ENCODE measurements at places on chromosomes 6 and 20. TPM values are rescaled to one million over a fixed set of nuclear protein-coding genes. Genes with fewer than 3 reads are reported as not detected.
A peak's percentile ranks its signal among the peaks of the same experiment; 100 is the strongest.

KCNQ5 gene
- 4.7 TPM for total RNA-seq

ADGRF5 gene
- 0.07 TPM for total RNA-seq

CST2 gene
- not detected for total RNA-seq

DNA sequence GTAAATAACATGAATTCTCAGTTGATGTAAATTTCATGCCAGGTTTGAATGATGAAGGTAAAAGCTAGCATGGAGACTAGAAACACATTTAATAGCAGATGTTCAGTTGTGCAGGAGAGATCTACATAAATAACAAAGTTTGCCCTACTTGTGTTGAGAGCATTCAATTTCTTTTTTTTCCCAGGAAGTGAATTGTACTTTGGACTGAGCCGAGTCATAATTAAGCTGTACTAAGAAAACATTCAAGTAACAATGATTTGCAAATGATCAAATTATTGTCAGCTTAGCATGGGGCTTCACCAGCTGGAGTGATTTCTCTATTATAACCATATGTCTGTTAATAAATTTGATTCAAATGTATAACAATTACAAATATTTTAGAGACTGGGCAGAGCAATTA, 893.5 kb upstream of the MAP3K7 start:
- no peak for DNase-seq
- no peaks in the 10 kb centered on the region for H3K36me3 ChIP-seq

GRCh38 chr6:104940238-104940892, 16.5 kb upstream of the LIN28B start:
- H3K27me3 ChIP-seq = peaks cover 2% of the 10 kb centered on the region
- no peak for DNase-seq

LTV1 gene
- total RNA-seq = 22.1 TPM

SLC22A1 gene
- 1.1 TPM for total RNA-seq

DNA sequence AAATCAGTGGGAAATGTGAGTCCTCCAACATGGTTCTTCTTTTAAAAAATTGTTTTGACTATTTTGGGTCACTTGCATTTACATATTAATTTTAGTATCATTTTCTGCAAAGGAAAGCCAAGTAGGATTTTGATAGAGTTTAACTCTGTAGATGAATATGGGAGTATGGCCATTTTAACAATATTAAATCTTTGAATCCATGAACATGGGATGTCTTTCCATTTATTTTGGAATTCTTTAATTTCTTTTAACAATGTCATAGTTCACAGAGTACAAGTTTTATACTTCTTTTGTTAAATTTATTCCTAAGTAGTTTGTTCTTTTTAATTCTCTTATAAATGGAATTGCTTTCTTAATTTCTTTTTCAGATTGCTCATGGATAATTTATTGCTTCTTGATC, 56.5 kb upstream of the ARMC2 start:
- no peaks in the 10 kb centered on the region for H3K36me3 ChIP-seq
- H3K27ac ChIP-seq = no peak overlapping the region
- no peaks in the 10 kb centered on the region for H3K4me1 ChIP-seq
- H3K4me3 ChIP-seq = no peak overlapping the region
- no peak for DNase-seq

GRCh38 chr6:17966451-17966850, 21.0 kb downstream of the KIF13A start:
- no peak overlapping the region for H3K27ac ChIP-seq
- no peak for DNase-seq
- peaks cover 11% of the 10 kb centered on the region for H3K27me3 ChIP-seq

- peak overlapping the region; percentile 94 for H3K4me3 ChIP-seq
- peaks cover 35% of the 10 kb centered on the region for H3K4me1 ChIP-seq
- H3K36me3 ChIP-seq = peaks cover 19% of the 10 kb centered on the region
- peak; percentile 47 for DNase-seq
- peak overlapping the region; percentile 94 for H3K27ac ChIP-seq
Measured at GRCh38 chr6:30325873-30326525, 728 bp upstream of the TRIM39 start.

- H3K27me3 ChIP-seq = no peaks in the 10 kb centered on the region
- DNase-seq = no peak
- H3K4me3 ChIP-seq = no peak overlapping the region
- no peaks in the 10 kb centered on the region for H3K4me1 ChIP-seq
Measured at GRCh38 chr6:70234561-70235236, 68.2 kb downstream of the COL9A1 start.

TGM3 gene
- total RNA-seq = not detected

DNA sequence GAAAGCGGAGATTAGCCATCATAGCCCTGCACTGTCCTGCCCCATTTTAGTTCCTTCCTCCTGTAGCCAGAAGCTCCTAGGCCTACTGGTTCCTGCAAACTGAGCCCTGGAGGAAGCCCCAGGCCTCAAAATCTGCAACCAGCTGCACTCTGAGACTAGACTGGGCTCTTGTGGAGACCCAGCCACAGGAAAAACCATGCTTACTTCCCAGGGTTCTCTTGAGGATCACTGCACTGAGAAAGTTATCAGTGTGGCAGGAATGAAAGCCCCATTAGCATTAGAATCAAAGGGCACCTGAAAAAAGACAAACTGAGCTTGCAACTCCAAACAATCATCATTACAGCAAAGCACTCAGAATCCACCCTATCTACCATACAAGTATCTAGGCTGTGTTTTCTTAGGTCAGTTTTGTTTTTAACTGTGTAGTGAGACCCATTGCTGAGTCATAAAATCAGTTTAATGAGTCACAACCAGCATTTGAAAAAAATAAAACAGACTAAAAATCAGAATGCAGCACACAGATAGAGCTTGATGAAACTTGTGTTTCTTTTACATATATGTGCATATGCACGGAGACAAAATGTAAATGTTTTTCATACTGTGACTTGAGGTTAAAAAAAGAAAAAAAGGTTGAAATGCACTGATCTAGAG, 91.0 kb downstream of the UNC5CL start:
- no peak overlapping the region for H3K27ac ChIP-seq
- no peak for DNase-seq
- no peak overlapping the region for H3K4me3 ChIP-seq
- peaks cover 10% of the 10 kb centered on the region for H3K27me3 ChIP-seq
